ENCODE measurements at places on chromosomes 5 and 9.
A peak's percentile ranks its signal among the peaks of the same experiment; 100 is the strongest.

GRCh38 chr9:111842313-111842712 is 47.6 kb upstream of the SHOC1 start:
- no peak for DNase-seq

DNA sequence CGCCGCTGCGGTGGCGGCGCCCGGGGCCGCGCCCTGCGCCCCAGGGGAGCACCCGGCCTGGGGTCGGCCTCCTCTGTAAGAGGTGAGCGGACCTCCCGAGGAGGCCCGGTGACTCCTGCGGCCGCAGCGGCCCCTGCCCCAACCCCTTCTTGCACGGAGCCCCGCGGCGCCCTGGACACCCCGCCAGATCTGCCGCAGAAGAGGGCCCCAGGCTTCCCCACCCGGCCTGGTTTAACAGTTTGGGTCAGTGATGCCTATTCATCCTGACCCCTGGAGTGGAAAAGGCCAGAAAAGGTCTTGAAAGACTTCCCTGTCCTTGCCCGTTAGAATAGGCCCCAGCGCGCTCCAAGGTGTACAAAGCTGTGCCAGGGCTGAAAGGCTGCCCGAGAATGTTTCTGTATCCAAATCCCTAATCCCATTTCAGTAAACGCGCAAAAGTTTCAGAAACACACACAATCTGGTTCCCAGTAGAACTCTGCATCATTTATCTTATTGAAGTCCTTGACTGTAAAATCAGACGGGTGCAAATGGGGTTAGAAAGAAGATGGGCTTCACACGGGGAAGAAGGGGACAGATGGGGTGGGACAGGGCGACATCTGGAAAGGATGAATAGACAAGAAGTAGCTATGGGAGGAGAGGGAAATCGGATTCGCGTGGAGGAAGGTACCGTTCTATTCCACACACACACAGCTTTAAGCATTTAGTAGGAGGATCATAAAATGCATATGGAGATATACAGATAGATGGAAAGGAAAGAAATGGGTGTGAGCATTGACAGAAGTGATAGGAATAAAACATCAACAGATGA is 1.1 kb upstream of the SSBP2 start:
- DNase-seq = peak; percentile 83

DNA sequence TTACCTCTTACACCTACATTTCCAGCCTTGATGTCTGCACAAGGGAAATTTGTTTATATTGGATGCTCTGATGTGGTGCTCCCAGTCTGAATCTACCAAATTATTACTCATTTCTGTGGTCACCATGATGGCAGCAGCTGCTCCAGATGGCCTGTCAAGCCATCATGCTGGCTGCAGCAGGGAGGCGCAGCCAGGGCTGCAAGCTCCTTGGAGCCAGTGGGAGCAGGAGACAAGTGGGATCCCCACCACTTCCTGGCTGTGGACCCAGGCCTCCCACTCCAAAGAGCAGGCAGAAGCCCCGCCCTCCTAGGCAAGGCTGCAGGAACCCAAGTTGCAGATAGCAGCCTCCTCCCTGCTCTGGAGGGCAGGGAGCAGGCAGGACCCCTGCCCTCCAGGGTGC is 241.1 kb upstream of the ATP10B start:
- DNase-seq = no peak

- DNase-seq = no peak
These were observed 416.1 kb downstream of the TMEM38B start for GRCh38 chr9:106110483-106110882.

- no peak for DNase-seq
These were observed 1997.7 kb downstream of the MAT2B start for GRCh38 chr5:165502893-165503691.

- DNase-seq = peak; percentile 60
These were observed 6.5 kb upstream of the PITX1 start for GRCh38 chr5:135040333-135041144.

DNA sequence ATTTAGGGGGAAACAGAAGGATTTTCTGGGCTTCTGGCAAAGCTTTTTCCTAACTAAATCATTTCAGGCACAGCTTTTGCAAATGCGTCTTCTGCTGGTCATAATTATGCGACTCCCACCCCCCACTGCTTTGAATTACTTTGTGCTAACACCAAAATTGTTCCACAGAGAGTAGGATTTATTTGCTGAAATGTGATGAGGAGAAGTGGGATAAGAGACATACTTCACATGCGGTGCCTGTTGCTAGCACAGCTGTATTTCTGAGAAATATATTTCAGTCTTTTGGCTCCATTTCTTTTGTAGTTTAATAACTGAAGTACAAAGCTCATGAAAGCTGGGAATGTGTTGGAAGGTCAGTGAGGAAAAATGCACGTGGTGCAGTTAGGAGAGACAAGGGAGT is 83.2 kb upstream of the TAS2R1 start:
- no peak for DNase-seq

GRCh38 chr5:8456846-8457186 is 587.9 kb downstream of the MTRR start:
- DNase-seq = no peak

- no peak for DNase-seq
These were observed 59.9 kb upstream of the IL6ST start for GRCh38 chr5:56054666-56055065.

GRCh38 chr5:171808951-171809350 is 23.3 kb downstream of the SMIM23 start:
- DNase-seq = no peak

DNA sequence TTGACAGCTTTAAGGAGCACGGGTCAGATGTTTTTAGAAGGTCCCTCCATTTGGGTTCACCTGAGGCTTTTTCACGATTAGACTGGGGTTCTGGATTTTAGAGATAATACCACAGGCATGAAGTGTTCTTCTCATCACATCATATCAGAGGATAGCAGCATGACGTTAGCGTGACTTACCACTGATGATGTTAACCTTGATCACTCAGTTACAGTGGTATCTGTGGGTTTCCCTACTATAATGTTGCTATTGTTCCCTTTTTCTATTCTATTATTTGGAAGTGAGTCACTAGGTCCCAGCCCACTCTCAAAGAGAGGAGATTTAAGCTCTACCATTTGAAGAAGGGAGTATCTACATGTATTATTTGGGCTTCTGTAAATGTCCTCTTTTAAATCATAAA is 300.0 kb downstream of the MAST4 start:
- no peak for DNase-seq

GRCh38 chr5:136081217-136081591 is 51.4 kb upstream of the SMAD5 start:
- no peak for DNase-seq

GRCh38 chr9:107447081-107447480 is 42.5 kb downstream of the KLF4 start:
- DNase-seq = no peak

GRCh38 chr9:128091144-128091543 is 23.1 kb downstream of the SLC25A25 start:
- peak; percentile 87 for DNase-seq

GRCh38 chr9:95373069-95373681 is 55.7 kb upstream of the FANCC start:
- no peak for DNase-seq
